ENCODE measurements at places on chromosomes 6 and 20.
A peak's percentile ranks its signal among the peaks of the same experiment; 100 is the strongest.

- DNase-seq, result peak; percentile 76
These were observed 23.8 kb upstream of the BNIP5 start for GRCh38 chr6:36360241-36361054.

GRCh38 chr6:93021235-93021915 lies 398.0 kb downstream of the EPHA7 start:
- no peak for DNase-seq

GRCh38 chr6:132236744-132237143 lies 164.5 kb downstream of the MOXD1 start:
- DNase-seq, result no peak

GRCh38 chr6:13924146-13924948 lies 405 bp upstream of the RNF182 start:
- peak; percentile 26 for DNase-seq

DNA sequence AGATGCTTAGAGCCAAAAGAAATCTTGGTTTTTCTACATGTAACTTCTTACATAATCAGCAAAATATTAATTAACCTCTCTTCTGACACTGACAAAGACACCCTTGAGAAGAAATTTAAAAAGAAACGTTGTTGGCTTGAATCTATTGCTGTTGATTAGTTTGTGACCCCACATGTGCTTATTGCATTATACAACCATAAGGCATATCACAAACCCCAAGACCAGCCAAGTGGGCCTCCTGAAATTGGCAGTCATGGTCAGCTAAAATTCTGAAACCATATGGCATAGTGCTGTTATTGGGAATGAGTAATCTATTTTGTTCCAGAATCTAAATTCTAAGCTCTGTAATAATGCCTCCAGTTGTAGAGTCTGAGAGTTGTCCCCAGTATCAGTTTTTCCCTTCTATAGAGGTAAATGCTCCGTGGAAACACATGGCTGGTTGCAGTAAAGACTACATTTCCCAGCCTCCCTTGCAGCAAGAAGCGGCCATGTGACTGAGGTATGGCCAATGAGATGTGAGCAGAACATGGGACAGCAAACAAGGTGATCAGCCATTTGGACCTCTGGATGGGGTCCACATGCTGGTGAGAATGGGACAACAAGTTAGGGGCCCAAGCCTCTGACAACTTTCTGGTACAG lies 42.3 kb upstream of the PTPN1 start:
- peak; percentile 47 for DNase-seq

DNA sequence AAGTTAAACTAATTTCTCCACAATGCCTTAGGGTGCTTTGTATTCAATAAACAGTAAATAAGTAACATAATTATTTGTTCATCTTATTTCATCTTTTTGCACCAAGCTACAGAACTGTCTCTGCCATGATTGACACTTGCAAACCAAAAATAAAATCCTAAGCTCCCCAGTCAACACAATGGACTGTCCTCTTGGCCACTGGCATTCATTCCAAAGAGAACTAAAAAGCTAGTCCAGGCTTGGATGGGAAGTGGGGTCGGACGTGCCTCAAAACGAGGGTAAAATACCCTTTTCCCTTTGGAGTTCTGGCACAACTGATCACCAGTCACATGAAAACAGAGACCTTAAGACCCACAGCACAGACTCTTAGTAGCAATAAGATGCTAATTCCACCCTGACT lies 66.4 kb upstream of the THBS2 start:
- DNase-seq, result no peak

DNA sequence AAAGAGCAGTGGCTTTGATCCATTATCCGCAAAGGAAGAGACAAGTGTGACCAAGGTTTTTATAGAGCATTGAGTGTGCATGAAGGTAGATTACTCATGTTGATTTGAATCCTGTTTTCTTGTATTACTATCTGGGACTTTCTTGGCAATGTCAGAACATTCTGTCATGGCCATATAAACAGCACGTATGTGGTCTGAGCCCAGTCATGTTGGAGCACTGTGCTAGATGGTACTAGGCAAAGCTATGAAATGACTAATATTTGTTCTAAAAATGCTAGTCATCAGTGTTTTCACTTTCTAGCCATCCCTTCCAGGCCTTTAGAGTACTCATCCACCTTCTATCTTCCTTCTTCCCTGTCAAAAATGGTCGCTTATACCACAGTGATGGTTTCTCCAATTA lies 278.6 kb upstream of the FLRT3 start:
- DNase-seq, result no peak

- DNase-seq, result no peak
These were observed 10.1 kb upstream of the NHSL1 start for GRCh38 chr6:138509371-138509770.

- peak; percentile 46 for DNase-seq
These were observed 76.5 kb downstream of the GJA10 start for GRCh38 chr6:89970609-89971337.

GRCh38 chr20:52993076-52993475 lies 20.9 kb downstream of the TSHZ2 start:
- DNase-seq, result no peak

- no peak for DNase-seq
These were observed 7.7 kb upstream of the C20orf203 start for GRCh38 chr20:32681175-32682084.

GRCh38 chr20:20894753-20895152 lies 182.3 kb upstream of the RALGAPA2 start:
- DNase-seq, result no peak

- no peak for DNase-seq
These were observed 461.1 kb downstream of the MMUT start for GRCh38 chr6:49001856-49002541.

DNA sequence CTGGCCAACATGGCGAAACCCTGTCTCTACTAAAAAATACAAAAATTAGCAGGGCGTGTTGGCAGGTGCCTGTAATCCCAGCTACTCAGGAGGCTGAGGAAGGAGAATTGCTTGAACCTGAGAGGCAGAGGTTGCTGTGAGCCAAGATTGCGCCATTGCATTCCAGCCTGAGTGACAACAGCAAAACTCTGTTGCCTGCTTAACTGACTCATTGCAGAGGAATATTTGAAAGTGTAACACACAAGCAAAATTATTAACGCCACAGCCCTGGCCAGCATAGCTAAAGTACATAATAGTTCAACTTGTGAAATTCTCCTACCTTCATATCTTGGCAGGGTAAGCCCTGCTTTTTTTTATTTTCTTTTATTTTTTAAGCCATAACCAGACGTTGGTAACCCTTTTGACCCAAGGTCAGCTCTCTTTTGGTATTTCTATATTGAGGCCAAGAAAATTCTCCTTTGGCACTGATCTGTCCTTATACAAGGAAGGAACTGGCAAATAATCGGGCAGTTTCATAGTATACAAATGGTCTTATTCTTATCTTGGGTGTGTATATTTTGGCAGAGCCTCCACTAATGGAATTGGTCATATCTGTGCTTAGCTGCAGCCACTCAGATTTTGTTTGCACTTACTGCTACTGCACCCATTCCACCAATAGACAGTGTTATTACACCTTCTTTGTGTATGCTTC lies 4.0 kb upstream of the ADGRF5 start:
- no peak for DNase-seq

DNA sequence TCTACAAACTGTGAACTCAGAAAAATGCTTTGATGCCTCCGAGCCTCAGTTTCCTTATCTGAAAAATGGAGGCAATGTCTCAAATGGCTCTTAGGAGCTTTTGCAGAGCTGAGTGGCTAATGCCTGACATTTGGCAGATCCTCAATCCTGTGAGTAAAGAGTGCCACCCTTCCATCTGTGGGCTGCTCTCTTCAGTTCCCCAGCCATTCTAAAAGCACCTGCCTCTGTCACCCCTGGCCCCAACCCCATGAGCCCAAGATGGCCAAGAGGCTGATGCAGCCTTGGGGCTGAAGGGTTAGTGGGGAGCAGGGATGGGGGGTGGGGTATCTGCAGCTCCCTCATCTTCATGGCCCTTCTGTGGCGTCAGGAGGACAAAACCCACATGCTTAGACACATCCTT lies 14.5 kb upstream of the GUCA1A start:
- no peak for DNase-seq

- peak; percentile 71 for DNase-seq
These were observed 36.9 kb upstream of the BLCAP start for GRCh38 chr20:37564388-37565133.

DNA sequence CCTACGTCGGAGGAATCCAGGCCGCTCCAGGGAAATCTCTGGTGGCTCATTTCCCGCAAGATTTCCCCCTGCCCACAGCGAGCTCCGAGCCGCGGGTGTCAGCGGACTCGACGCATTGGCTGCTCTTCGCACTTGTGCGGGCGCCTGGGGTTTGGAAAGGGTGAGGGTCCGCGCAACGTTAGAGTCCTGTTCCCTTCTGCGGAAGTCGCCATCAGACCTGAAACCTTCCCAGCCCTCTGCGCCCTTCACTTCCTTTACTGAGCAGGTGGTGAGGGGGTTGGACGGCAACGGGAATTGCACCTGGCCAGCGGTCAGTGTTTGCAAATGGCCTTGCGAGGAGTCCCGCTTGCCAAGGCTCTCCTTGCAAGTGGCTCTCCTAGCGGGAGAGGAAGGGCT lies 8.4 kb downstream of the PAX1 start:
- DNase-seq, result no peak

DNA sequence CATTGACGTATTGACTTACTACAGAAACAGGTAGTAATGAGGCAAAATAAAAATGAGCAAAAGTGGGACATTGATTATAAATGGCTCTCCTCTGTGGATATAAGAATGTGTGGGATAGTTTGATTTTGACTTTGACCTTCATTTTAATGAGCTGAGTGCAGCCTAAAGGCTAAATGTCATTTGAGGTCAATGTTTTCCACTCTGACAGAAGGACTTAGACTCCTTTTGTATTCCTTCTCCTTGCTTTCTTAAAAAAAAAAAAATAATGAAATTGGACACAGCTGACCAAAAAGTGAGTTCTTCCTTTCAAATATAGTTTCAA lies 68.6 kb downstream of the MTFR2 start:
- no peak for DNase-seq

- peak; percentile 53 for DNase-seq
These were observed 58.7 kb downstream of the VAPB start for GRCh38 chr20:58447511-58448391.

DNA sequence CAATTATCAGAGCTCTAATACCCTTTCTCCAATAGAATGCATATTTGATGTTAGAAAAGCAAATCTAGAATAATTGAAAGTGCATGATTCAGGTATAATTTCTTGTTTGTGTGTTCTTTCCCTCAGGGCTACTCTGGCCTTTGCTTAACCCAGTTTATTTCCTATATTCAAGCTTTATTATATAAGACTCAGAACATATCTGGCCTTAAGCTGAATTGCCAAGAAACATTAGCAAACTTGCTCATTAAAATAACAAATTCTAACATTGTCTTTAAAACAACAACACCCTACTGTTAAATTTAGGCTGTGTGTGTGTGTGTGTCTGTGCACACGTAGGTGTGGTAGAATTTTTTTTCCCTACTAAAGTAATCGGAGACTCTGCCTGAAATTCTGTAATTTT lies 426.5 kb downstream of the UTRN start:
- no peak for DNase-seq

DNA sequence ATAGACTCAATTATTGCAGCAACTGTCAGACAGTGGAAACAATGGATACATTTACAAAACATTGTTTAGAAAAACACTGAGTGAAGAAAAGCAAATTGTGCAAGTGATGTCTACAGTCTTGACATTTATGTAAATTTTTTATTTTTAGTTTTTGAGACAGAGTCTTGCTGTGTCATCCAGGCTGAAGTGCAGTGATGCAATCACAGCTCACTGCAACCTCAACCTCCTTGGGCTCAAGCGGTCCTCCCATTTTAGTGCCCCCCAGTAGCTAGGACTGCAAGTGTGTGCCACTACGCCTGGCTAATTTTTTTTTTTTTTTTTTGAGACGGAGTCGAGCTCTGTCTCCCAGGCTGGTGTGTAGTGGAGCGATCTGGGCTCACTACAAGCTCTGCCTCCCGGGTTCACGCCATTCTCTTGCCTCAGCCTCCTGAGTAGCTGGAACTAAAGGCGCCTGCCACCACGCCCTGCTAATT lies 9.7 kb downstream of the CNBD2 start:
- no peak for DNase-seq

DNA sequence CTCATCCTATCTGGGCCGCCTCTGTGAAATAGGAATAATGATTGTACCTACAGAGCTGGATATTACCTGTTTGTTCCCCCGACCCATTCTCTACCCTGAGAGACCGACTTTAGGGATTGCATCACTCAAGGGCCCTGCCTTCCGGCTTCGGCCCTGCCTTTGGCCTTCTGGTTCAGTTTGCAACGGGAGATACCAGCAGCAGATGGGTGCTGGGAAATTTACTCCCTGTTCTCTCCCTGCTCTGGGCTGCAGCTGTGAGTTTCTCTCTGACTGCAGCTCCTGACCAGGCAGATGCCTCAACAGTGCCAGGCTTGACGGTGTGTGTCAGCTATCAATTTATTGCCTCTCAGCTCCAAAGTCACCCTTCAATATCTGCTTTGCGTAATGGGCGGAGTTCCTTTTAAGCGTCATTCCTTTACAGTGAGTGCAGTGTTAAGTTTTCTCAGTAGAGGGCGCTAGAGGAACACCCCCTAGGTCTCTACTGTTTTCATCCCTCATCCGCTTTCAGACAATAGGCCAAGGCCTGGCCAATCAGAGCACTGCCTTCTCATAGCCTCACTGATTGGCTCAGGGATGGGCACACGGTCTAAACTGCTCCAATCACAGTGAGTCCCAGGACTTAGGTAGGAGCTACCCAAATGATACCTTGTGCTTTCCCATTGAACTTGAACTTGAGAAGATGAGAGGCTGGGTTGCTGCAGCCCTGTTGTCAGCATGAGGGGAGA lies 30.0 kb downstream of the KCNG1 start:
- DNase-seq, result peak; percentile 96

DNA sequence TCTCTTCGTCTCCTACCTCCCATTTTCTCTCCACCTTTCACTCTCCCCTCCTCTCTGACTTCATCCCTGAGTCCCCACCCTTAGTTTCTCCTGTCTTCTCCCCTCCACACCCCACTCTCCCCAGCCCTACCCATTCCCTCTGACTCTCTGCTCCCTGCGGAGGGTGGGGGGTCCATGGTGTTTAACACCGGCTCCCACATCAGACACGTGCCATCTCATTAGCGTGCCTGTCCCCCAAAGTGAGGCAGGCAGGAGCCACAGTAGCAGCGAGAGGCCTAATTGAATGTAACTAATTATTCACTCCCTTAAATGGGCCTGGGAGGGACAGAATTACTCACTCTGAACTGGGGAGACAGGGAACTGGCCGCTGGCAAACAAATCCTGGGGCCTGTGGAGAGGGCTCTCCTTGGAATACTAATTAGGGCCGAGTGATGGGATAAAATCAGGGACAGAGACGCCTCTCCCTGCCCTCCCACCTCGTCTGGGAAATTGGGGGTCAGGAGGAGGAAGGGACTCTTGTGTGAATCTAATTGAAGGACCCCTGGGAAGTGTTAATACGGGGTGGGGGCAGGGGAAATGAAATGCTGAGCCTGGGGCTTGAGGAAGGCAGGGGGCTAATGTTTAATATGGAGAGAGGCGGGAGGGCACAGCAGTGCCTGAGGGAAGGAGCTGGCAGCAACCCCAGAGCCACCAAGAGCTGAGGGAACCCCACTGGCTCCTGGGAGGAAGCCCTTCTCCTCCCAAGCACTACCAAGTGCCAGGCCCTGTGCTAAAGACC lies 17.9 kb downstream of the CD40 start:
- DNase-seq, result no peak

DNA sequence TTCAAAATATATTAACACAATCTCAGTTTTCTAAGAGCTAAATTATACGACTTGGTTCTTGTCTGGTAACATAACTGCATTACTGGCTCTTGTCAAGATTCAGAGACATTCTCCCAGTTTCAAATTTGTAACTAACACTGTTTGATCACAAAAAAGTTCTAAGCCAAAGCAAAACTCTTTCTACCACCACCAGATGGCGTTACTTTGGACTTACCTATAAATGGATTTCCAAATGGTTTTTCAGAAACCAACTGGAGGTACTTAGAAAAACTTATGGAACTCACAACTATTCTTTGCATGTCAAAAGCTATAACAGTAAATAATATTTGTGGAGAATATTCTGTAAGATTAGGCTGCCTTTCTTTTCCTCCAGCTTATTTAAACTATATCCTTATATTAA lies 34.2 kb upstream of the GFRAL start:
- DNase-seq, result no peak

Measured in HuH-7 (cell line).